ENCODE measurements at places on chromosomes 13 and 19.
A peak's percentile ranks its signal among the peaks of the same experiment; 100 is the strongest.

DNA sequence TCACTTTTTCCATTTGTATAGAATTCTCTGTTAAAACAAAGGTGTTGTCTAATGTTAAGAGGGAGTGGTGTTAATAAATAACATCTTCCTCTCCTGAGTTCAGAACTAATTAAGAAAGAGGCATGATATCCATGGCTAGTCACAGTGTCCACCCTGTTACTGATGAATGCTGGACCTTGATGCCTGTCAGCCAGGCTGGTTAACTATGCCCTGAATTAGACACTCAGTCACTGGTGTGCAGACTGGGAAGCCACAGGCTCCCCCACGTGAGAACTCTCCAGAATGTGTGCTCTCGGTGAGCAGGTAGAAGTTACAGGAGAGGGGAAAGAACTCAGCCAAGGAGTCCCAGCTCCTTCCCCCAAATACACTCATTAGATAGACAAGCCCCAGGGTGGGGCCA, 56.1 kb upstream of the RNF113B start:
- no peak for DNase-seq

DNA sequence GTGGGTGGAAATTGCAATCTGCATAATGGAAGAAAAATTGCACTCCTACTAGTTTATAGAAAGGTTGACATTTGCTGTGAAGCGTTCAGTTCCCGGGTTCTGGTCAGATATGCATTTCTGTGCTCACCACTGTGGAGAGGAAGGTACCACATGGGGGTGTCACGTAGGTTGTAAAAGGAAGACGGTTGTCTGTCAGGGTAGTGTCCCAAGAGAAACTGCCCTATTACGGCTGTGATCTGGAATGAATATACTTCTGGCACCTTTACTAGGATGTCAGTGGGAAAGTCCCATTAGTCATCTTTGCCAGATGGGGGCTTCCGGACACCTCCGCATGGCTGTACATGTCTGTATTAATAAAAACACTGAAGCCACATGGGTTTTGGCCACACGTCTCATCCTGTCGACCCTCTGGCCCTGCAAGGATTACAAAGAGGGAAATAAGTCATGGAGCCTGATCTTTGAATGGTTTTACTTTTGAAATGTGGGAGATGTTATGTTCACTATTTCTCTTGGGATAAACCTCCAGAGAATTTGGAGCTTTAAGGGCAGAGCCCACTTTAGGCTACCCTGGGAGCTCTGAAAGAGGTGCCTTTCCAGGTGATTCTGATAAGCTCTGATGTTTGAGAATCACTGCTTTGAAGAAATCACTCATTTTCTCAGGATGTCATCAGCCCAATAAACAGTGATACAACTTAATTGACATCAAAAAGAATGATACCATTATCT, 133.9 kb downstream of the AKAP11 start:
- no peak for DNase-seq

- no peak for DNase-seq
Observed at GRCh38 chr19:6730153-6730804, 7.1 kb downstream of the GPR108 start.

DNA sequence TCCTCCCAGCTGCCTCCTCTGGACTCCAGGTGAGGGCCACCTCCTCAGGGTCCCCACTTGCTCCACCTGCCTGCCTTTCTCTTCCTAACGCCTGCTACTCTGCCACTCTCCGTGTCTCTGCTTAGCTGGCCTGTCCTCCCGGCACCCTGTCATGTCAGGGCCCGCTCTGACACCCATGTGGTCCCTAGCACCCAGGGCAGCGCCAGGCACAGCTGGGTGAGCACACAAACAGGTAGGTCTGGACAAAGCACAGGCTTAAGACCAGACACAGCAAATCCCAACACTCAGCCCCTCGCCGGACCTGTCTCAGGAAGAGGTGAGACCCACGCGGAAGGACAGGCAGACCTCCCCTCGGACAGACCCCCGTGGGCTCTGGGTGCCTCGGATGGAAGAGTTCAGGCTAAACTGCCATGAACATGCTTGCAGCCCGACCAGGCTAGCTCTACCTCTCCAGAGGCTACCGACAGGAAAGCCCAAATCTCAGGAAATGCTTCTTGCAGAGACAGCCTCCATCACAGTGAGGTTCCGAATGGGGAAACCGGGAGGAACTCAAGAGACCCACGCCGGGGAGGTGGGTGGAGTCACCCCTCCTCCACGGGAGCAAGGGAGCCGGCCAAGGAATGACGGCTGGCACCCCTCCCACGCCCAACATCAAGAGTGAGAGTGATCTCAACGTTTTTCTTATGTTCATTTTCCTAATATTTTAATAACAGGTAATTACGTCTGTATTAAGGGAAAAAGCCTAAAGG, 12.5 kb downstream of the ZNF787 start:
- DNase-seq = no peak

- no peak for DNase-seq
Observed at GRCh38 chr13:33528896-33529295, 243.3 kb upstream of the STARD13 start.

DNA sequence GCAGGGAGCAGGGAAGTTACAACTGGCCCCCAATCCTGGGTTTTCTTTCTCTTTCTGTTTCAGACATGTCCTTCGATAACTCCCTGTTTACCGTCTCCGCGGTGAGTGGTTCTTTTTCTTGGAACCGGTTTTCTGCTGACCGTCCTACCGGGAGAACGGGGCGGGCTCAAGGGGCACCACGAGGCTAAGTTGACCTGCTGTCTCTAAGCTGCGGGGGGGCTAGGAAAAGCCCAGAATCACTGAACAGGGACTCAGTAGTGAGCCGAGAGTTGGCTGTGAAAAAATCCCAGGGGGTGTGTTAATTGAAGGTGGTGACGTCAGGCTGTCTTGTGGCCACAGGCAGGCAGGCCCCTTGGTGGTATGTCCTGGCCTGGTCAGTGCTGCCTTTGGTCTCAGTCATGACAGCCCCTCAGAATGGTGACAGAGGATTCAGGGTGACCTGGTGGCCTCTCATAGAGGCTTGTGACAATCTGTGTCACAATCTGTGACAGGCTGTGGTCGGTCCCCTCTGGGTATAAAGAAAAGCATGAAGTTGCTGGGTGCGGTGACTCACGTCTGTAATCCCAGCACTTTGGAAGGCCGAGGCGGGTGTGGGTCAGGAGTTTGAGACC, 8.1 kb upstream of the CARM1 start:
- no peak for DNase-seq

- no peak for DNase-seq
Observed at GRCh38 chr19:41755328-41755913, at the start of gene CEACAM6. TSS of gene CEACAM6 (plus strand) at chr19:41755530. CDS start at chr19:41755639, 109 bp downstream.

DNA sequence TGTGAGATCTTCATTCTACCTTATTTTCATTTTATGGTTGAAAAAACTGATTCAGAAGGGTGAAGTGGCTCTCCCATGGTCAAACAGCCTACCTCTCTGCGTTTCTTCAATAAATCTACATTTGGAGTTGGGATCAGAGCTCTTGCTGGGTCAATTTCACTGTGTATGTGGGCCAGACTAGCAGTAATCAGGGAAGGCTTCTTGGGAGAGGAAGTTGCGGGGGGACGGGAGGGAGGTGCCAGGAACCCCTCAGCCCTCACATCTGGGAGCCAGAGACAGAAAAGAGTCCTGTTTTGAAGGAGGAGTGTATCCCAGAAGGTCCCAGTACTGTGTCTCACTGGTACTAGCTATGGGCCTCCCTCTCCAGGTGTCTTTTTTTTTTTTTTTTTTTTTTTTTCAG, 934 bp downstream of the KXD1 start:
- no peak for DNase-seq

GRCh38 chr13:62932256-62932883, 1516.7 kb upstream of the PCDH20 start:
- DNase-seq = no peak

DNA sequence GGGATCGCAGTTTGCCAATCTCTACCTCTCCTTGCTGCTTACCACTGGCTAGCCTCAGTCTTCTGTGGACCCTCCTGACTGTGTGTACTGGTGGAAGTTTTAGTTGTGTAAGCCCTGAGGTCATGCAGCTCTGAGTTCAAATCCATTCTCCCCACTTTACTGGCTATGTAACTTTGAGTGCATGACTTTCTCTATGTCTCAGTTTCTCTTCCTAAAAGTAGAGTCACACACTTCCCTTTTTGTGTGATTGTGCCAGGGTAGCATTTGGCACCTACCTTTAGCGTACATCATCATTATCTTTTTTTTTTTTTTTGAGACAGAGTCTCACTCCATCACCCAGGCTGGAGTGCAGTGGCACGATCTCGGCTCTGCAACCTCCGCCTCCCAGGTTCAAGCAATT, 70.3 kb downstream of the MAP4K1 start:
- no peak for DNase-seq

GRCh38 chr19:30783212-30783611, 411.0 kb downstream of the ZNF536 start:
- no peak for DNase-seq

DNA sequence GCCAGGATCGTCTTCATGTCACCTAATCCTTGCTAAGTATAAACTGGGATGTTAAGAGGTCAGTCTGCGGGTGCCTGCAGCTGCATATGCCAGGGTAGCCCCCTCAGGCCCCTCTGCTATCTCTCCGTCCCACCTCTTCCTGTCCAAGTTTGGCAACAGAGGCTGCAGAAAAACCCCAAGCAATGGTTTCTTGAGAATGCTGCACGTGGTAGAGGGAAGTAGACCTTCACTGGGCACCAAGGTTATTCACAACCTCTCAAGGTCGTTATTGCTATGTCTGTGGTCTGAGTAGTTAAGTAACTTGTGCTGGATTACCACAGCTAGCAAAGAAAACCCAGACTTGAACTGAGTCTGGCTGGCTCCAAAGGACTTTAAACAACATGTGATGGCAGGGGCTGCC, 77.9 kb upstream of the XPO4 start:
- DNase-seq = no peak

- peak; percentile 36 for DNase-seq
Observed at GRCh38 chr19:46898731-46899130, 37.9 kb downstream of the ARHGAP35 start.

DNA sequence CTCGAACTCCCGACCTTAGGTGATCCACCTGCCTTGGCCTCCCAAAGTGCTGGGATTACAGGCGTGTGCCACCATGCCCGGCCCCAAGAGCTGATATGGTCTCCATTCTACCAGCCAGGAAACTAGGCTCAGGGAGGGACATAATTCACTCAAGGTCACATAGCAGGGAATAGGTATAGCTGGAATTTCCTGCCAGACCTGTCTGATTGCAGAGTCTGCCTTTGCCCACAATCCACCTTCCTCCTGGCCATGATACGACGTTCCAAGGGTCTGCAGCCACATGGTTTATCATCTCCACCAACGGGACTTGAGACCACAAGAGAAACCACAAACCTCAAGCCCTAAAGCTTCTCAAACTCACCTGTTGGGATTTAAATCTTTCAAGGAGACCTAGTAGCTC, 32.0 kb downstream of the ZNRF4 start:
- no peak for DNase-seq

DNA sequence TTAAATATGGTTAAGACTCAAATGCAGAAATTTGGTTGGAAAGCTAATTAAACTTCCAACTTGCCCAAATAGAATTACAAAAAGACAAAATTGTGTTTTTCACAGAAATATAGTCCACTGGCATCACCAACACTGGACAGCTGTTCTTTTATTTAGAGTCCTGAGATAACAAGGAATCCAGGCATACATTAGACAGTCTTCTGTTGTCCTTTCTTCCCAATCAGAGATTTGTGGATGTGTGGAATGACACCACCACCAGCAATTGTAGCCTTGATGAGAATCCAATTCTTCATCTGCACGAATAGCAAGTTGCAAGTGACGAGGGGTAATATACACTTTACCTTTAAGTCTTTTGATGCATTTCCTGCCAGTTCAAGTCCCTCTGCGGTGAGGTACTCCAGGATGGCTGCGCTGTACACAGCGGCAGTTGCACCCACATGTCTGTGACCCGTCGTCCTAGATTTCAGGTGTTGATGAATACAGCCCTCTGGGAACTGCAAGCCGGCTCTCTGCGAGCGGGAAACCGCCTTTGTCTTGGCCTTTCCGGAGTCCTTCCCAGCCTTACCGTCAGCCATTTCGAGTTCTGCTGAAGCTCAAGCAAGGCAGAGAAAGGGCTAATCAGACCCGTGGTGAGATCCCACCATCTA, 14.7 kb downstream of the UBAC2 start:
- DNase-seq = no peak

DNA sequence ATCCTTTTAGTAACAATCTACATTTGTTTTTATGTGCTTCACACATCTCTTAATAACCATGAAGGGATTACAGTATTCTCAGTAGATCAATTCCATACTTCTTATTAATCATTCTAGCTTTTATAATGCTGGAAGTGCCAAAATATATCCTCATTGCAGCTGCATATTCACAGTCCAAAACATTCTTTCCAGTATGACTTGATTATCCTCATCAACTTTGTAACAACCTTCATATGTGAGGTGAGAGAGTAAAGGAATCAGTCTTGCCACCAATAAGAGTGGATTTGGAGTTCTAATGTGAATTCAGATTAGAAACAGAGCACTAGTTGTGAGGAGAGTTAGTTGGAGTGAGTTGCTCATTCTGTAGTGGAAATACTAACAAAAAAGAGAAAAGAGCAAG, 208.0 kb upstream of the SPRY2 start:
- no peak for DNase-seq

- no peak for DNase-seq
Observed at GRCh38 chr19:15014579-15014978, 34.7 kb upstream of the CASP14 start.

- no peak for DNase-seq
Observed at GRCh38 chr19:46429999-46430398, 1.3 kb upstream of the PNMA8C start.

GRCh38 chr19:48737360-48737998, 2.9 kb downstream of the RASIP1 start:
- no peak for DNase-seq

GRCh38 chr19:6161271-6161850, 25.9 kb downstream of the ACSBG2 start:
- DNase-seq = no peak

GRCh38 chr19:3024870-3025548, 4.1 kb downstream of the TLE2 start:
- DNase-seq = no peak

DNA sequence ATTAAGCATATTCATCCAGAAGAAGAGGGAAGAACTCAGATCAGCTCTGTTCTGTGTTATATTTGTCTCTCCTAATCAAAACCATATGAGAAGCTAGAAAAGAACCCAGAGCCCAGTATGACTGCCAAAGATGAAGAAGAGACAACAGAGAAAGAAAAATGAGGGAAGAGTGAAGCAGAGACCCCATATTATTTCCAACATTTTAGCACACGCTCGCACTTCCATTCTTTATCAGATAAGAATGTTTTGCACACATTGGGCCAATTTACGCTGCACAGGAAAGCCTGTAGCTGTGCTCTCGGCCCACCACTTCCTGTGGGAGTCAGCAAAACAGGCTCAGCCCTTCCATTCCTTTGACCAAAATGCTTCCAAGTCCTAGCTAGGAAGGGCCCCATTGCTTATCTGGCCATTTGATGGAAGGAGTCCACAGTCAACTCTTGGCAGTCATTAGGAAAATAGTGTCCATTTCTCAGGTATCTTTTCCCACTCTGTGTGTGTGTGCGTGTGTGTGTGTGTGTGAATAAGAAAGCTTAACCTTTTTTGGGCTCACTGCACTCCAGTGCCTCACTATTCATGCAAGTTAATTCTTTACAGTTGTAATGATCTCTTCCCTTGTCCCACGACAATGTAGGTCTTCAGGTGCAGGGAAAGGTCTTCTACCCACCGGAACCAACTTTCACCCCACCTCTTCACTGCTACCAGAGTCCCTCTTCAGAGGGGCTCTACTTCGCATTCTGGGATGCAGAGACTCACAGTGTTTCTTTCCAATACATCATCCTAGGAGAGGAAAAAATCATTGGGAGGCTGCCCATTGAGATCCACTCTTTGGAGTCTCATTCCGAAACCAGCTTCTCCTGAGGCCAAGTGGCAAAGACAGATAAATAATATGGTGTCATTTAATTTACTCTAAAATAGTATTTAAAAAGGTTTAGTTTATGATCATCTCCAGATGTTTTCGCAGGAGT, 237.5 kb downstream of the COG6 start:
- no peak for DNase-seq

- DNase-seq = no peak
Observed at GRCh38 chr13:58083064-58083463, 451.5 kb downstream of the PCDH17 start.
